A549 treated with AZD2906 at 1 μM for 4 hours (cell line): ENCODE measurements at places on chromosomes 1 and 21. TPM values are rescaled to one million over a fixed set of nuclear protein-coding genes. Genes with fewer than 3 reads are reported as not detected.

Gene GLIS1
- 0.02 to 0.07 TPM (median 0.06 TPM) in 5 replicates for total RNA-seq

Gene HMGN1
- 159 to 182 TPM (median 171 TPM) in 5 replicates for total RNA-seq

Gene PCP4L1
- 0.06 to 0.15 TPM (median 0.07 TPM) in 5 replicates for total RNA-seq

Gene OR11L1
- not detected in 5 replicates for total RNA-seq

Gene CD52
- not detected in 5 replicates for total RNA-seq

Gene TTC24
- not detected in 5 replicates for total RNA-seq

Gene DARS2
- total RNA-seq, result 38.9 to 49.1 TPM (median 40.0 TPM) in 5 replicates

Gene TTC34
- 0.02 to 0.05 TPM (median 0.03 TPM) in 5 replicates for total RNA-seq

Gene KCNE1
- 0.06 to 0.08 TPM in 2 of 5 replicates, not detected in the others for total RNA-seq

Gene CFHR1
- total RNA-seq, result 0.09 to 0.24 TPM (median 0.17 TPM) in 4 of 5 replicates, not detected in the other

Gene SLC25A34
- total RNA-seq, result 0.08 to 0.43 TPM (median 0.18 TPM) in 5 replicates

Gene RGS16
- 0.16 to 0.28 TPM (median 0.22 TPM) in 5 replicates for total RNA-seq

Gene LRRIQ3
- 0.50 to 0.87 TPM (median 0.77 TPM) in 5 replicates for total RNA-seq

Gene CELA2A
- not detected in 5 replicates for total RNA-seq

Gene OR2M7
- not detected in 5 replicates for total RNA-seq

Gene IRF6
- 0.13 to 0.30 TPM (median 0.15 TPM) in 5 replicates for total RNA-seq

Gene ALX3
- total RNA-seq, result not detected in 5 replicates

Gene VAV3
- total RNA-seq, result 0.41 to 1.5 TPM (median 0.63 TPM) in 5 replicates

Gene WNT2B
- 0.19 to 0.42 TPM (median 0.20 TPM) in 5 replicates for total RNA-seq

Gene HPDL
- 2.5 to 3.8 TPM (median 3.2 TPM) in 5 replicates for total RNA-seq

Gene KIF17
- total RNA-seq, result 1.8 to 2.5 TPM (median 2.1 TPM) in 5 replicates

Gene INPP5B
- 4.0 to 4.9 TPM (median 4.1 TPM) in 5 replicates for total RNA-seq

Gene CFHR4
- total RNA-seq, result not detected in 5 replicates

Gene RIMKLA
- total RNA-seq, result 0.36 to 0.91 TPM (median 0.57 TPM) in 5 replicates

Gene FMOD
- total RNA-seq, result 0.05 to 0.19 TPM in 2 of 5 replicates, not detected in the others

Gene C1QTNF12
- total RNA-seq, result 0.71 to 1.9 TPM (median 1.4 TPM) in 5 replicates

Gene NID1
- total RNA-seq, result 5.3 to 9.1 TPM (median 7.7 TPM) in 5 replicates

Gene ATP1A4
- 0.07 TPM in 1 of 5 replicates, not detected in the others for total RNA-seq

Gene NLRP3
- 0.02 TPM in 1 of 5 replicates, not detected in the others for total RNA-seq

Gene OLFML3
- 3.7 to 4.7 TPM (median 3.9 TPM) in 5 replicates for total RNA-seq

Gene UBL4B
- 0.03 to 0.08 TPM in 2 of 5 replicates, not detected in the others for total RNA-seq

Gene C4BPB
- total RNA-seq, result 1.1 to 2.1 TPM (median 1.5 TPM) in 5 replicates

Gene S100A3
- 110 to 126 TPM (median 119 TPM) in 5 replicates for total RNA-seq

Gene S100A10
- 2,226 to 2,594 TPM (median 2,422 TPM) in 5 replicates for total RNA-seq

Gene OR2L8
- total RNA-seq, result not detected in 5 replicates

Gene FBLIM1
- 19.2 to 31.4 TPM (median 27.5 TPM) in 5 replicates for total RNA-seq

Gene BATF3
- 21.4 to 35.2 TPM (median 33.9 TPM) in 5 replicates for total RNA-seq

Gene OR2M3
- total RNA-seq, result not detected in 5 replicates
